Pancreas (tissue), 10 donors: ENCODE measurements at places on chromosomes 5 and 9.
A peak's percentile ranks its signal among the peaks of the same experiment; 100 is the strongest.

- H3K27ac ChIP-seq, result no peak overlapping the region
- no peak for DNase-seq
- H3K27me3 ChIP-seq, result no peaks in the 10 kb centered on the region
- no peaks in the 10 kb centered on the region for H3K36me3 ChIP-seq
Observed at GRCh38 chr9:90445391-90445790, 197.2 kb downstream of the DIRAS2 start.

DNA sequence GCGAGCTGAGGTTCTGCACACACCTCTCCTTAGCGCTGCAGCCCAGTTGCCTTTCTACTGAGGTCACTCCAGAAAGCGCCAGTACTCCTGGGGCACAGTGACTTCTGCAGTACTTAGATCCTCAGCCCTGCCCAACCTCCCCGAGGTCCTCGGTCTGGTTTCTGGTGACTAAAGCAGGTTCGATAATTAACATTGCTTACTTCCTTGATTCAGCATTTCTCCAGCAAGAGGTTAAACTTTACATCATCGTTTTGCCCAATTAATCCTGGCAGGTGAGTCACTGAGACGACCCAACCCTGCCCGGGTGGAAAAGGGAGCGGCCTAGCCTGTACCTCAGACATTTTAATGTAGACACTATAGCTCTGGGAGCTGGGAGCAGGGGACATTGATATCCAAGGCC lies 77.6 kb downstream of the PLAC8L1 start:
- no peak for DNase-seq
- H3K36me3 ChIP-seq, result no peaks in the 10 kb centered on the region
- H3K4me3 ChIP-seq, result no peak overlapping the region
- H3K4me1 ChIP-seq, result no peaks in the 10 kb centered on the region

DNA sequence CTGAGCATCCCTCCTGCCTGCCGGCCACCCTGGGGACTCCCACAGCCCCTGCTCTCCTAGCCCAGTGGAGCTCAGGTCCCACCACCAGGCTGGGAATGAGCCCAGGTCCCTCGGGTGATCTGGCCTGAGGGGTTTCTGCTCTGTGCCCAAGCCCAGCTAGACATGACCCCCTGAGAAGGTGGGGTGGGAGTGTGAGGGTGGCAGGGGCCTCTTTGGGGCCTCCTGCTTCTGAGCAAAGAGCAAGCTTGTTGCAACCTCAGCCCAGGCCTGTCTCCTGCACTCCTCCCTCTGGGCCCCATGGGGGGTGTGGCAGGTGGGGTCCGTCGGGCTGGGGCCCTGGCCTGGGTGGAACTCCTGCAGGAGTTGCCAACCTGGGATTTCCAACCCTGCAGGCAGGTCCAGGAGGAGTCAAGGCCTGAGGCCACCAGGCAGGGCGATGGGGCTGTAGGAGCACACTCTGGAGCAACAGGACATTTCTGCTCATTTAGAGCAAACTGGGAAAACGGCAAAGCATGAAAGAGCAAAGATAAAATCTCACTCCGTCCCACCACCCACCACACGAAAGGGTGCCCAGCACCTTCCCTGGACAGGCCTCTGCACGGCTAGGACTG lies 11.4 kb upstream of the NRARP start:
- H3K4me1 ChIP-seq, result peaks cover 48% of the 10 kb centered on the region
- H3K27ac ChIP-seq, result no peak overlapping the region

- H3K27ac ChIP-seq, result no peak within 1 kb of the TSS
- peak within 1 kb of the TSS; percentile 23 for H3K4me3 ChIP-seq
- no peaks in the 10 kb centered on the region for H3K36me3 ChIP-seq
Observed at GRCh38 chr9:6645355-6646292, at the start of gene GLDC. TSS of gene GLDC (minus strand) at chr9:6645729. CDS start at chr9:6645499, 230 bp downstream.

DNA sequence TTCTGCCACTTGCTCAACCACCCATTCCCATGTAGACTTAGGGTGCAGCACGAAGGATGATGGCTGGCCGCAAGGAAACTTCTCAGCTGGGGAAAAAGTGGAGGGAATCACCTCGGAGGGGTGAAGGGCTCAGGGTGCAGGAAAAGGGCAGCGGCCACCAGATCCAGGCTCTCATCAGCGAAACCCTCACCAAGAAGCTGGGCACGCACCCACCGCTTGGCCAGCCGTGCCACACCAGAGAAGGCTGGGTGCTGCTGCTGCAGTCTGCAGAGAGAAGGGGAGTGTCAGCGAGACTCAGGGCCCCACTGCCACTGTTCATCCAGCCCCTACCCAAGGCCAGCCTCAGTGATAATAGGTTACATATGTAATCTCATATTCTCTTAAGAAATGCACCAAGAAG lies 8.6 kb downstream of the NOL6 start:
- no peak overlapping the region for H3K4me3 ChIP-seq
- DNase-seq, result peak; percentile 12
- no peak overlapping the region for H3K27ac ChIP-seq
- peaks cover 40% of the 10 kb centered on the region for H3K36me3 ChIP-seq
- no peaks in the 10 kb centered on the region for H3K27me3 ChIP-seq

DNA sequence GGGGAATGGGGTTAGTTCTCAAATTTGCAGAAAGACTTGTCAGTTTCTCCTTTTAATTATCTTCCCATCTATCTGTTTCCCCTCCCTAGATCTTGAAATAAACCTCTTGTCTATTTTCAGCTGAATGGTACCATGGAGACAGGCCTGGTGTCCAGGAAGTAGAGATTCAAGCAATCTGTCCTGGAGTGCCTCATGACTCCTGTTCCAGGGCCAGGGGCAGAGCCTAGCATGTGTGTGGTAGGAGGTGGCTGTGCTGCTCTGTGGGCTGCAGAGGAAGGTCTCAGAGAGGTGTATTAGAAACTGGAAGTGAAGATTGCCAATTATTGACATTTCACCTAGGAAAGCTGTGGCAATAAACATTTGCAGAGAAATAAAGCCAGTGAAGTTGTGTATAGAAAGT lies 175.8 kb upstream of the ATP10B start:
- no peaks in the 10 kb centered on the region for H3K4me1 ChIP-seq
- DNase-seq, result no peak
- no peak overlapping the region for H3K4me3 ChIP-seq
- no peaks in the 10 kb centered on the region for H3K27me3 ChIP-seq

GRCh38 chr9:124122813-124123462 lies 111.4 kb downstream of the LHX2 start:
- H3K27me3 ChIP-seq, result no peaks in the 10 kb centered on the region
- DNase-seq, result no peak
- no peaks in the 10 kb centered on the region for H3K36me3 ChIP-seq
- H3K4me1 ChIP-seq, result no peaks in the 10 kb centered on the region

DNA sequence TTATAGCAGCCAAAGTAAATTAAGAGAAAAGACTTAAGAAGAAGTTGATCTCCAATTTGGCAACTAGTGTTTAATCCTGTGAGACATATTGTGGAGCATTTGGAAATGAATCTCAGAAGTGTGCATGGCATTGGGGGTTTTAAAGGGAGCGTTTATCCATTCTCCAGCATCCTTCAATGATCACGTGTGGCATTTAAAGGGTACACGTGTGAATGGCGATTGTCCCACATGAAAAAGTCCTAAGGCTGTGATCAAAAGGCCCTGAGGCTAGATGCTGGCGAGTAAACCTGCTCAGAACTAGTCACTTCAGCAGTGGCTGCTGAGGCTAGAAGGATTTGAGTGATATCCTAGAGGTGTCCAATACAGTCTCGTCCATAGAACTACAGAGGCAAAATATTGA lies 315.6 kb upstream of the CDH9 start:
- no peak overlapping the region for H3K4me3 ChIP-seq
- DNase-seq, result no peak
- H3K36me3 ChIP-seq, result no peaks in the 10 kb centered on the region
- H3K27ac ChIP-seq, result no peak overlapping the region
- no peaks in the 10 kb centered on the region for H3K4me1 ChIP-seq

GRCh38 chr5:4137781-4138180 lies 542.1 kb downstream of the IRX1 start:
- DNase-seq, result no peak
- no peaks in the 10 kb centered on the region for H3K4me1 ChIP-seq
- no peaks in the 10 kb centered on the region for H3K36me3 ChIP-seq
- no peaks in the 10 kb centered on the region for H3K27me3 ChIP-seq
- H3K27ac ChIP-seq, result no peak overlapping the region
- H3K4me3 ChIP-seq, result no peak overlapping the region

GRCh38 chr9:124831642-124832364 lies 21.5 kb upstream of the WDR38 start:
- H3K27ac ChIP-seq, result no peak overlapping the region
- DNase-seq, result peak; percentile 61
- H3K27me3 ChIP-seq, result no peaks in the 10 kb centered on the region
- no peaks in the 10 kb centered on the region for H3K36me3 ChIP-seq
- no peak overlapping the region for H3K4me3 ChIP-seq

- H3K4me3 ChIP-seq, result no peak overlapping the region
- no peaks in the 10 kb centered on the region for H3K36me3 ChIP-seq
- H3K27ac ChIP-seq, result no peak overlapping the region
- no peaks in the 10 kb centered on the region for H3K4me1 ChIP-seq
- no peak for DNase-seq
Observed at GRCh38 chr5:32020271-32020670, 153.8 kb downstream of the GOLPH3 start.

DNA sequence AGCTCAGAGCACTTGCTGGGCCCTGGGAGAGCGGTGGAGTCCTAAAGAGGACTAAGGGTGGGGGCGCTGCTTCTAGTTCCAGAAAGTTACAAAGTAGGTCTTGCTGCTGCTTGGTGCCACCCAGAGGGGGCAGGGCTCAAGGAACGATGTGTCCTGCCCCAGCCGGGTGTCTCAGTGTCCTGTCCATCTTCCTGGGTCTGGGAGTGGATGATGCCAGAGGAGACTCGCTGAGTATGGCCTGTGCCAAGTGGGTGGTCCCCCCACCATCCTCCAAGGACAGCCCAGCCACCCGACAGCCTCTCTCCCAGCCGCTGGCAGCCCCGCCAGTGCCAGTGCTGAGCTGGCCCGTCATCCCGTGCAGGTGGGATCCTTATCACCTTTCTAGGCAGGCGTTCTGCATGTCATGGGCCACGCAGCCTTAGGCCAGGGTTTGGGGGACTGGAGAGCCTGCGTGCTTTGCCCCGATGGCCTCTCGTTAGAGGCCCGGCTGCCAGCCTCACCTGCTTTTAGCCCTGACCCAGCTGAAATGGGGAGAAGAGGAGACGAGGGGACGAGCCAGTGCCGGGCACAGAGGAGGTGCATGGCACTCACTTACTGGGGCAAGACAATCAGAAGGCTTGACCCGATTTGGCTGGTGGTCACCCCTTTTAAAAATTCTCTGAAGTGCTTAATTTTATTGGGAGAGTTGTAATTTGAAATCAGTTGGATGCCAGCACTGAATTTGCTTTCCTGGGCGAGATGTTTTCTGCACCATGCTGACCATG lies 5.6 kb downstream of the WNK2 start:
- no peaks in the 10 kb centered on the region for H3K36me3 ChIP-seq
- peaks cover 31% of the 10 kb centered on the region for H3K4me1 ChIP-seq
- H3K4me3 ChIP-seq, result no peak overlapping the region
- no peaks in the 10 kb centered on the region for H3K27me3 ChIP-seq
- H3K27ac ChIP-seq, result peak overlapping the region; percentile 85
- DNase-seq, result no peak

- no peak overlapping the region for H3K27ac ChIP-seq
- H3K4me1 ChIP-seq, result no peaks in the 10 kb centered on the region
Observed at GRCh38 chr5:148844433-148845280, 18.2 kb downstream of the ADRB2 start.

DNA sequence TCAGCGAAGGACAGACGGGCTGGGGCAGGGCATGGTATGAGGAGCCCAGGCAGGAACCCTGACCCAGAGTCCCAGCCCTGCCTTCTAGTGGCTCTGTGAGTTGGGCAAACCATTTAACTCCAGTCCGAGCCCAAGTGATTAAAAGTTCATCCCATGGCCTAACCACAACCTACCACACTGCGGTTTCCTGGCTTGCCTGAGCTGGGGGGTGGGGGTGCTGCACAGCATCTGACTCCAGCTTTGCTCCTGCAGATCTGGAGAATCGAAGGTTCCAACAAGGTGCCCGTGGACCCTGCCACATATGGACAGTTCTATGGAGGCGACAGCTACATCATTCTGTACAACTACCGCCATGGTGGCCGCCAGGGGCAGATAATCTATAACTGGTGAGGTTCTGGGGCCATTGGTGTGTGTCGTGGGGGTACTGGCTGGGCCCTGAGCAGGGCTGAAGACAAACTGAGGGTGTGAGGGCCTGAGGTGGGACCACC lies 49.0 kb downstream of the STOM start:
- no peak overlapping the region for H3K4me3 ChIP-seq
- H3K27ac ChIP-seq, result no peak overlapping the region
- no peaks in the 10 kb centered on the region for H3K27me3 ChIP-seq
- H3K4me1 ChIP-seq, result no peaks in the 10 kb centered on the region
- no peaks in the 10 kb centered on the region for H3K36me3 ChIP-seq

GRCh38 chr9:32502464-32502863 lies 23.5 kb downstream of the RIGI start:
- H3K36me3 ChIP-seq, result no peaks in the 10 kb centered on the region
- H3K27me3 ChIP-seq, result no peaks in the 10 kb centered on the region
- no peak for DNase-seq
- H3K4me1 ChIP-seq, result no peaks in the 10 kb centered on the region

- H3K36me3 ChIP-seq, result no peaks in the 10 kb centered on the region
- no peak overlapping the region for H3K4me3 ChIP-seq
- no peaks in the 10 kb centered on the region for H3K27me3 ChIP-seq
- no peaks in the 10 kb centered on the region for H3K4me1 ChIP-seq
- no peak for DNase-seq
Observed at GRCh38 chr5:32583582-32584232, 1.6 kb upstream of the SUB1 start.

GRCh38 chr5:126031989-126032716 lies 391.1 kb upstream of the GRAMD2B start:
- H3K4me1 ChIP-seq, result no peaks in the 10 kb centered on the region
- peak; percentile 17 for DNase-seq
- H3K4me3 ChIP-seq, result no peak overlapping the region
- no peaks in the 10 kb centered on the region for H3K27me3 ChIP-seq

DNA sequence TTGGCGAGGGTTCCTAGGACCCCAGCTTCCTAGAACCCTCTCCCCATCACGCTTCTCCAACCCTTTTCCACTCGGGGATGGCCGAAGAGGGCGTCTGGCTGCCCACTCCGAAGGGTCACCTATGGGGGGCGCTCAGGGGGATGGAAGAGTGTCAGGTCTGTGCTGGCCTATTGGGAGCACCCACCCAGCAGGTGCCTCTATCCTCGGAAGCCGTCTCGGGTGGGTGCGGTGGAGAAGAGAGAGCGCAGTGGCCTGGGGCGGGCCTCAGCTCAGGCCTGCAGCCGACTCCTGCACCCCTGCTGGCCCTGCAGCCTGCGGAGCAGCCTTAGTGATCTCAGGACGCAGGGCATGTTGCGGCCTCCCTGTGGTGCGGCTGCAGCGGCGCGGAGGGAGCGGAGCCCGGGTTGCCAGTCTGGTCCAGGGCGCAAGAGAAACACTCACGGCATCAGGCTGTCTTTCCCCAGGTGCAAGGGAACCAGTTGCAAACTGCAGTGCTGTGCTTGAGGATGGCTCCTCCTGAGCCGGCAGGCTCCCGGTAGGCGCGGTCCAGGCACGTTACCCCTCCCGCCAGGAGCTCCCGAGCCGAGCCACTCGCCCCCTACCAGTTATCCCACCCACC lies 1.5 kb upstream of the IRX2 start:
- no peak overlapping the region for H3K4me3 ChIP-seq
- H3K27ac ChIP-seq, result no peak overlapping the region
- H3K36me3 ChIP-seq, result no peaks in the 10 kb centered on the region
- H3K27me3 ChIP-seq, result peaks cover 62% of the 10 kb centered on the region
- H3K4me1 ChIP-seq, result peaks cover 6% of the 10 kb centered on the region
- no peak for DNase-seq
